ENCODE measurements at places on chromosomes 16 and 17. TPM values are rescaled to one million over a fixed set of nuclear protein-coding genes. Genes with fewer than 3 reads are reported as not detected.
A peak's percentile ranks its signal among the peaks of the same experiment; 100 is the strongest.

DNA sequence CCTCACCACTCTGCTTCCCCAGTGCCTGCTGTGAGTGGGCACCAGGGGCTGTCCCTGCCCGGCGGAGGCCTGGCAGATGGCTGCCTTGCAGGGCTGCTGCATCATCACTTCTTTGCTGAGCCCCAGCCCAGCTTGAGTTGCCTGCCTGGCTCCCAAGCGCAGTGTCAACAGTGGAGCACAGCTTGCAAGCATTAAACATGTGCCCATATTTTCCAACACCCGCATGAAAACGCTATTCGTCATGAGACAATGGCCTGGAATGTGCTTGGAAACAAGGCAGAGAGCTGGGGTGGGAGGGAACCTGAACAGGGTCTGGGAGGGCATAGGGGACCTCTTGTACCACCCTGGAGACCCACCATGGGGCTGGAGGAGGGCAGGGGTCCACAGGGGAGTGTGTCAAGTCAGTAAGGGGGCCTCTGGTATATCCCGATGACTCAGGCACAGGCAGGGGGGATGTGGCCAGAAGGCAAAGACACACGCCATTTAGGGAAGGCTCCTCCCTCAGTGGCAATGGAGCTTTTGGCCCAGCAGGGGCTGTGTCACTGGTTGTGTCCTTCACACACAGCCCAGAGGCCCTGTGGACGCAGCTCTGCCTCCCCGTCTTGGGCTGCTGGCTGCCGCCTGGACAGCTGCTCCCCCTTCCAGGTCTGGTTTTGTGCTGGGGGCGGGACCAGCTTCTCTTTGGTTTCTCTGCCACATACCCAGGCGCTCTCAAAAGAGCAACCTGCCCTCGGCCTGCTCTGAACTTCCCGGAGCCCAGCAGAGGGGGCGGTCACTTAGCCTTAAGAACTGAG, 17.4 kb upstream of the MTSS2 start:
- H3K4me3 ChIP-seq: no peak overlapping the region
- no peaks in the 10 kb centered on the region for H3K4me1 ChIP-seq
- no peak for DNase-seq
- peaks cover 6% of the 10 kb centered on the region for H3K36me3 ChIP-seq
- no peaks in the 10 kb centered on the region for H3K27me3 ChIP-seq

- H3K4me3 ChIP-seq: no peak overlapping the region
- no peaks in the 10 kb centered on the region for H3K27me3 ChIP-seq
- H3K27ac ChIP-seq: no peak overlapping the region
- peaks cover 17% of the 10 kb centered on the region for H3K4me1 ChIP-seq
- no peak for DNase-seq
Measured at GRCh38 chr17:44334727-44335126, 10.1 kb upstream of the SLC25A39 start.

GRCh38 chr17:81378941-81379511, 16.2 kb upstream of the BAHCC1 start:
- H3K4me1 ChIP-seq: no peaks in the 10 kb centered on the region
- H3K27me3 ChIP-seq: peaks cover 18% of the 10 kb centered on the region
- H3K36me3 ChIP-seq: no peaks in the 10 kb centered on the region
- no peak for DNase-seq

DNA sequence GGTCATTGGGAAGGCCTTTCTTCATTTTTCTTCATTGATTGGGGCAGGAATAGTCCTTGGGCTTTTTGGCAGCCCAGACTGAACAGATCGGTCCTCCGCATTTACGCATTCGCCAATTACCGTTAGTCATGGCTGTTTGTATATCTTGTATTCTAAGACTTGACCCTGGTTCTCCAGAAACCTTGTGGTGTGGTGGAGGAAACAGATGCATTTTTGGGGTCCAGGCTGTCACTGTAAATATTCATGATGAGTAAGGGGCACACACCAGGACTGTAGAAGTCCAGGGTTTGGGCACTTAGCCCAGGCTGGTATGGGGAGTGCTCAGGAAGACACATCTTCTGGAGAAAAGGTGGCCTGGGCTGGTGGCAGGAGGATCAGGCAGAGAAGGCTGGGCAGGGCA, 371.6 kb downstream of the CPPED1 start:
- H3K36me3 ChIP-seq: no peaks in the 10 kb centered on the region
- H3K4me1 ChIP-seq: peaks cover 67% of the 10 kb centered on the region
- no peaks in the 10 kb centered on the region for H3K27me3 ChIP-seq
- H3K4me3 ChIP-seq: no peak overlapping the region
- DNase-seq: no peak
- peak overlapping the region; percentile 75 for H3K27ac ChIP-seq

DNA sequence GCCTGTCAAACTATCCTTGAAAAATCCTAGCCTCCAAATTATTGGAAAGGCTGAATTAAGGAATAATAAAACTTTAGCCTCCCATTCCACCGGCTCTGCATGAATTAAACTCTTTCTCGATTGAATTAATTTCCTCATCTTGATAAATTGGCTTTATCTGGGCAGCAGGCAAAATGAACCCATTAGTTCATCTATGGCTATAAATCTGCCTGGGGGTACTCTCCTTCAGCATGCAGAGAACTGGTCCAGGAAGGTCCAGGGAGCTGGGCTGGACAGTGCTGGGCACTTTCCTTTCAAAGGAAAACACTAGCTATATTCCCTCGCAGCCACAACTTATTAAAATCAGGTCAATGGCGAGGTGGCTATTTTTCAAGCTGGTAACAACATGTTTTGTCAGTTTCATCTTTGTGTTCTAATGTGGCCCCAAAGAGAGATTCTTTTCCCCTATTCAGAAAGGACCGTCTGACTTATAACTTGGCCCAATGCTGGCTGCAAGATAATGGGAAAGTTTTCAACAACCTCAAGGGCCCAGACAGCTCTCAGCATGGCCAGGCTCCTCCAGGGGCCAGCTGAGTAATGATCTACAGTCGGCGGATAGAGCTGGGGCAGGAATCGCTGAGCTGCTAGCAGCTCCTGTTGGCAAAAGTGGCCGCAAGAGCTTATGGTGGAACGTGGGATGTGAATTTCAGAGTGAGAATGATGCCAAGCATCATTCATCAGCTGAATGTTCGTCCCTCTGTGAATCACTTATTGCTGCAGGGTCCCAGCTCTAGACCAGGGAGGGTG, 326.9 kb downstream of the SLC39A11 start:
- H3K27ac ChIP-seq: no peak overlapping the region
- no peaks in the 10 kb centered on the region for H3K4me1 ChIP-seq
- no peak for DNase-seq
- H3K4me3 ChIP-seq: no peak overlapping the region
- H3K27me3 ChIP-seq: no peaks in the 10 kb centered on the region

DNA sequence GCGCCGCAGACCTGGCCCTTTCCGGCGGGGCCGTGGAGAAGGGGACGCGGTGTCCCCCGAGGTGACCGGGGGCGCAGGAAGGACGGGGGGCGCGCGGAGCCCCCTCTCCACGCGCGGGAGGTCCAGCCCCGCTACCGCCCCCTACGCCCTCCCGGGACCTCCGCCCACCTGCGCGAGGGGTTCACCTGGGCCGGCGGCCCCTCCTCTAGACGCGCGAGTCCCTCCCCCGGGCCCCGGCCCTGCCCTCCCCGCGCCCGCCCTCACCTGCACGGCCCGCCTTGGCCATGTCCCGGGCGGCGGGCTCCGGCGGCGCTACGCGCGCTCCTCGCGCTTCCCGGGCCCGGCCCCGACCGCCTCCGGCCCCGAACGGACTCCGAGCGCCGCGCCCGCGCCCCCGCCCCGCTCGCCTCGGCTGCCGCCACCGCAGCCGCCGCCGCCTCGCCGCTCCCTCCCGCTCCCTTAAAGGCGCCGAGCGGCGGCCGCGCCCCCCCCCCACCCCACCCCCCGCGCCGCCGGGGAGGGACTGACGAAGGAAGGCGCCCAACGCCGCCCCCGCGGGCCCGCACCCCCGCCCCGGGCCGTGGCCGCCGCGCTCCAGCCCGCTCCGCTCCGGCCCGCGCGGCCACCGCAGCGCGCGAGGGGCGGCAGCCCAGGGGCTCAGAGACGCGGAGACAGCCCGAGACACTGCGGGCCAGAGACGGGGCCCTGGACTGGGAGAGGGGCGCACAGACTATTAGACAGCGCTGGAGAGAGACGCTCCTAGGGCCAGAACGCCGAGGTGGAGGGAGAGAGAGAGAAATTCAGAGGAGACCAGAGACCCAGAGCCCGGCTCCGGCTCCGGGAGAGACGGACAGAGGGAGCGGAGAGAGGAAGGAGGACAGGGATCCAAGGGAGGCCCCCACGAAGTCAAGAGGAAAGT, at the start of gene PITPNM3:
TSS of gene PITPNM3 (minus strand) at position 435 of the 919 bp plus-strand sequence. CDS start at position 286, 149 bp downstream.
- peak within 1 kb of the TSS; percentile 21 for H3K27ac ChIP-seq
- peaks cover 16% of the 10 kb centered on the region for H3K4me1 ChIP-seq
- peaks cover 68% of the 10 kb centered on the region for H3K27me3 ChIP-seq
- peak within 1 kb of the TSS; percentile 80 for H3K4me3 ChIP-seq

DNA sequence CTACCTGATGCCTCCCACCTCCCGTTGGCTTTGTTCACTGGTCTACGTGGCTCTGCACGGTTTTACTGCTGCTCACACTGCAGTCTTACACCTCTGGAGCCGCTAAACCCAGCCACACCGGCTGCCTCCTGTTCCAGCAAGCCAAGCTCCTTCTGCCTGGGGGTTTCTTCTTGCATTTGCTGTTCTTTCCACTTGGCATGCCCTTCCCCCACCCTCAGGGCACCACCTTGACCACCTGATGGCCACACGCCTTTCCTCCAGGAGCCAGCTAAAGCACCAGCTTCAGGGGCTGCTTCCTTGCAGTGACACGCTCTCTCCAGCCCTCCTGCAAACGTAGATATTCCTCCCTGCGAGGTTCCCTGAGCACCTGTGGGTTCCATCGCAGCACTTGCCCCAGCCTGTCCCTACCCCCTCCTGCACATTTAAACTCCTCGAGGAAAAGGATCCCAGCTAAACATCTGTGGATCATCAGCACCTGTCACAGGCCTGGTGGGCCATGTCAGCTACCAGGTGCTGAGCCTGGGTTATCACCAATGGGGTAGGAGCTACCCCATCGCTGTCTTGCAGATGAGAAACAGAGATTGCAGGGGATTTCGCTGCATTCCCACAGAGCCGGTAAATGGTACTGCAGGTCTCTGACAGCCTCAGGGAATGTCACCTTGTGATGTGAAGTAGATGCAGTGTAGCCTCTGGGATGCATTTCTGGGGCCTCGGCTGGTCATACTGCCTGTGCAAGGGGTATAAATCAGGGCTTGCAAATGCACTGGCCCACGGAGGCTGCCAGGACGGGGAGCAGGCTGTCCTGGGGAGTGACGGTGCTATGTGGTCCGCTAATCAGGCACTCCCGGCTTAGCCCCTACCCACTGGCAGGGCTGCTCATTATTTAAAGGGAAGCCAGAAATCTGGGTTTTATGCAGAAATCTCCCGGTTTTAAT, 285.2 kb downstream of the CPPED1 start:
- H3K4me3 ChIP-seq: no peak overlapping the region
- H3K36me3 ChIP-seq: peaks cover 12% of the 10 kb centered on the region
- H3K27me3 ChIP-seq: no peaks in the 10 kb centered on the region
- DNase-seq: no peak

DNA sequence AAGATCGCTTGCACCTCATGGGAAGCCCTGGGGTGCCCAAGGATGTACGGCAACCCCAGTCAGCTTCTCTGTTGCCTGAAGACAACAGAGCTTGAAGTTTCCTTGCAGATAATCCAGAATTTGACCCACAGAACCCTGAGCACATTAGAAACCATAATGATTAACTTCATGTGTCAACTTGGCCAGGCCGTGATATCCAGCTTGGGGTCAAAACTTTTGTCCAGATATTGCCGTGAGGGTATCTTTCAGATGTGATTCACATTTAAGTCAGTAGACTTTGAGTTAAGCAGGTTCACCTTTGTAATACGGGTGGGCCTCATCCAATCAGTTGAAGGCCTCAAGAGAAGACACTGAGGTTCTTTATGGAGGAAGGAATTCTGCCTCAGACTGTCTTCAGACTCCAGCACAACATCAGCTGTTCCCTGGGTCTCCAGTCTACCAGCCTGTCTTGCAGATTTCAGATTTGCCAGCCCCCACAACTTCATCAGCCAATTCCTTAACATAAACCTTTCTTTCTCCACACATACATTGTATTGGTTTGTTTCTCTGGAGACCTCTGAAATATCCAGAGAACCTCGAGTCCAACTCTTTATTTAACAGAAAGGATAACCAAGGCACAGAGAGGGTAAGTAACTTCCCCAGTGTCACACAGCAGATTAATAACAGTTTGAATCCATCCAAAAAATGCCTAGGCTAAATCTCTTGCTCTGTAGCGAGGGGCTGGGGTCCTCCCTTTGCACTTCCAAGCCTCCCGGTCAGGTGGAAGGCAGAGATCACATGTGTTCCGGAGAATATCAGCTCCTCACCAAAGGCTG, 171.1 kb downstream of the SALL1 start:
- no peaks in the 10 kb centered on the region for H3K36me3 ChIP-seq
- H3K4me1 ChIP-seq: peaks cover 2% of the 10 kb centered on the region
- H3K27me3 ChIP-seq: peaks cover 17% of the 10 kb centered on the region
- no peak overlapping the region for H3K4me3 ChIP-seq
- no peak for DNase-seq

- peak; percentile 89 for DNase-seq
- no peaks in the 10 kb centered on the region for H3K27me3 ChIP-seq
- peak overlapping the region; percentile 48 for H3K4me3 ChIP-seq
- H3K27ac ChIP-seq: peak overlapping the region; percentile 97
- peaks cover 63% of the 10 kb centered on the region for H3K4me1 ChIP-seq
Measured at GRCh38 chr17:78356101-78356713, 3.7 kb downstream of the SOCS3 start.

GRCh38 chr16:84471966-84472365, 32.5 kb downstream of the MEAK7 start:
- no peaks in the 10 kb centered on the region for H3K27me3 ChIP-seq
- H3K27ac ChIP-seq: no peak overlapping the region
- H3K4me3 ChIP-seq: no peak overlapping the region
- no peak for DNase-seq
- H3K4me1 ChIP-seq: no peaks in the 10 kb centered on the region

- H3K4me3 ChIP-seq: no peak overlapping the region
- H3K4me1 ChIP-seq: no peaks in the 10 kb centered on the region
Measured at GRCh38 chr17:72075995-72076677, 44.7 kb upstream of the SOX9 start.

DNA sequence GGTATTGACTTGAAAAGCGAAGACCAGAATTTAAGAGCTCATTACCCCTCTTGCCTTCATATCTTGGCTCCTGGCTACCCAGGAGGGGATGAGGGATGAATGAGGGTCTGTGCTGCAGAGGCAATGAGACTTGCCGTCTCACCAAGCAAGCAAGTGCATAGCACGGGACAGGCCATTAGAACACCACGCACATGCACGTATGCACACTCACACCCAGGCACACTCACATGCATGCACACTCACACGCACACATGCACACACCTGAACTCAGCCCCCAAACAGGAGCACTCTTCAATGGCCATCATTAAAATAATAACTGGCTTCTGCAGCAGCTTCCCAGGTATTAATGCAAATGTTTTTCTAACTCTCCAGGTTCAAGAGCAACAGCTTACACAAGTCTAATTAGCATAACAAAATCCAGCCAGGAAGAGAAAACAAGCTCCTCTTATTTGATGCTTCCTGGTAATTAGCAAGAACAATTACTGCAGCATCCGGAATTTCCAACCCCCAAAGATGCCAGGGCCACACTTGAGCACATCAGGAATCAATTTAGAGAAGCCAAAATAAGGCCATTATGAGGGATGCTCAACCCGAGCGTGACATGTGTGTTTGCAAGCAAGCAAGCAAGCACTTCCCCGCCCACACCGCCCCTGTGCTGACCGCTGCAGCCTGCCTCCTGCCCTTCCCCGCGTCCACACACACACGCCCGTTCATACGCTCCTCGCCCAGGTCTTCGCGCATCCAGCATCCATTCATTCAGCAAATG, 171.6 kb upstream of the TNRC6C start:
- no peak overlapping the region for H3K4me3 ChIP-seq
- peaks cover 65% of the 10 kb centered on the region for H3K27me3 ChIP-seq
- H3K27ac ChIP-seq: no peak overlapping the region
- no peaks in the 10 kb centered on the region for H3K36me3 ChIP-seq
- peaks cover 3% of the 10 kb centered on the region for H3K4me1 ChIP-seq

The MYH4 gene
- not detected for polyA plus RNA-seq

The CLEC18C gene
- not detected for polyA plus RNA-seq

The TBC1D3 gene
- polyA plus RNA-seq: not detected

The CACNG3 gene
- not detected for polyA plus RNA-seq

The MMP25 gene
- polyA plus RNA-seq: not detected

The C16orf96 gene
- polyA plus RNA-seq: not detected
